Placental pericyte (primary cell): ENCODE measurements at places on chromosomes 5 and 9. TPM values are rescaled to one million over a fixed set of nuclear protein-coding genes. Genes with fewer than 3 reads are reported as not detected.

Gene PCDHA10
- total RNA-seq: under 0.01 and 0.14 TPM in 2 replicates

Gene GTF3C5
- 46.2 and 56.7 TPM in 2 replicates for total RNA-seq

Gene PCSK1
- under 0.01 TPM in 1 of 2 replicates, not detected in the other for total RNA-seq

Gene SLC34A3
- total RNA-seq: not detected in 2 replicates

Gene ZNF366
- not detected in 2 replicates for total RNA-seq

Gene C9orf153
- under 0.01 and 0.14 TPM in 2 replicates for total RNA-seq

Gene FOXD4L5
- total RNA-seq: 0.14 TPM in 1 of 2 replicates, not detected in the other

Gene FSD1L
- total RNA-seq: 4.8 and 9.7 TPM in 2 replicates

Gene PCDHGB2
- 2.2 and 3.1 TPM in 2 replicates for total RNA-seq

Gene FBXL7
- 3.1 and 9.2 TPM in 2 replicates for total RNA-seq

Gene PGM5
- total RNA-seq: 2.0 and 6.6 TPM in 2 replicates

Gene DIPK1B
- total RNA-seq: 0.14 and 0.44 TPM in 2 replicates
